Activated CD4-positive, alpha-beta T cell treated with anti-CD3 and anti-CD28 coated beads for 24 hours (primary cell): ENCODE measurements at places on chromosomes 5 and 9.

GRCh38 chr9:74458832-74459231, 38.3 kb upstream of the RORB start:
- no peak for DNase-seq

DNA sequence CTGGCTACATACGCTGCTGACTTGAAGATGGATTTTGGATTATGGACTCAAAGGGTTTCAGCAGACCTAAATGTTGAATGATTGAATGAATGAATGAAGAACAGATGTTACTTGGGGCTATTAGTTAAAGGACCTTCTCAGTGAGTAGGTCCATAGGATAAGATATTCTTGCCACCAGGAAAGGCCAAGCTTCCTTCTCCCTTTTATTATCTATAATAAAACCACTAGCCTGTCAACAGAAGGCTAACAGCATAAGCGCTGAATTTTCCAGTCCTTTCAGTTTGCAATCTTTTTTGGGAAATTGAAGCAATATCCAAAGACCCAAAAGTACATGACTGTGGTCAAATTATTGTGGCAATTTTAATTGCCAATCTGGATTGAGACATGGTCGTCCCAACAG, 113.3 kb downstream of the SV2C start:
- no peak for DNase-seq

DNA sequence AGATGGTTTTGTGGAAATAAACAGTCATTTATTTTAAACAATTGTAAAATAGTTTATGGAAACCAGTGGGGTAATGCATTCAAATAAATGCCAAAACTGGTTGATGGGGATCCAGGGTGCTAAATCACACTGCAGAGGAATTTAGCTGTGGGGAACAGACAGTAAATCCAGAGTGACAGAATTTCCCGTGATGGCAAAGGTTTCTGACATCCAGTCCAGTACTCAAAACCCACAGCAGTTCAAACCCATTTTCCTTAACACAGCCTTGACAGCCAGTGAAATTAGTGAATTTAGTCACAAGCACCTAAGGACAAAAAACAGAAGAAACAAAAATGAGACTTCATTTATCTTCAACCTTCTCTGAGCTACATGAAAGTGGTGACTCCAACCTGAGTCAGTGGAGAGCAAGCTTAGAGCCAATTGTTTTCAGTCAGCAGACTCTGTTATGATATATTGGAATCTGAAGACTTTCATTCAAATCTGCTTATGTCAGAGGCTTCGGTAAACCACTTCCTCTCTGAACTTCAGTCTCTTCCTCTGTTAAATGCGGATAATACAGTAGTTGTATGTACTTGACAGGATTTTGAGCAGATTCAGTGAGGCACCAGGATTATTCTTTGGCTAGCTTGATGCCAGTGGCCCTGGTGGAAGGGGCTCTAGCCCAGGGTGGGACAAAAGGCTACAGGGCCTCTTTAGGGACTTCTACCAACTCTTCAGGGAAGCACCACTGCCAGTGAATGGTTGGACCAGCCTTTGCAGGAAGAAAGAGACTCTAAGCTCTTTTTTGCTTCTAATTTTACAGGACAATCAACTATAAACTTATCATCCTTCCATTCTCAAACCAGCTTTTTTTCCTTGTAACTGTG, 185.3 kb downstream of the MAPKAP1 start:
- DNase-seq = no peak

DNA sequence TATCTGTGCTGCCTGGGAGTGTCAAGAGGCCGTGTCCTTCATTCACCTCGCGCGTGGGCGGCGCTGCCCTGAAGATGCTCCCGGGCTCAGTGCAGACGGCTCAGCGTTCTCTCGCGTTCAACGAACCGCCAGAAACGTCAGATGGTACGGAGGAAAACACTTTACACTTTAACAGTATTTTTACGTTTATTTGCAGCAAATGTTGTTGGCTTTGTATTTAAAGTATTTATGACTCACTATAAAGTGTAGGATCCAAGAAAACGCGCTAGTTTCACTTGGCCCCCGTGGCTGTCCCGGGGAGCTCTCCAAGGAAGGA, 544 bp upstream of the ERCC6L2 start:
- peak; percentile 35 for DNase-seq

DNA sequence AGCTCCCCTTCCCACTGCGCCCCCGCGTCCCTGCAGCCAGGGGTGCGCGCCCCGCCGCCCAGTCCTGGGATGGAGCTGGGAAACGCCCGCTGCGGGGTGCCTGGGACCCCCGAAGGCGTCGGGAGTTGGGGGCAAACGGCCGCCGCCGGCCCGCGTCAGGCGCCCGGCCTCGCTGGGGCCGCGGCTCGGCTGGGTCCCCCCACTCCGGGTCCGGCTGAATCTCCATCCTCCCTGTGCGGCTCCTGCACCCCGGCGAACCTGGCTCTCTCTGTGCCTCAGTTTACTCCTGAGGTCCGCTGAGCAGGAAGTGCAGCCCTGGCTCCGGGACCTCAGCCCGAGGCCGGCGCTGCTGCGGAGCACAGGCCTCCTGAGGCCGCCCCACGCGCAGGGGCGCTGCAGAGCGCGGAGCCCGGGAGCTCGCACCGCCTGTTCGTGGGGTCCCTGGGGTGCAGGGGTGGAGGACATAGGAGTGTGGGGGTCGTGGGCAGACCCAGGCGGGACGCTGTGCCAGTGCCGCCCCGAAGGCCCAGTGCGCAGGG, 13.9 kb upstream of the TMEM250 start:
- DNase-seq = no peak

- DNase-seq = no peak
Observed at GRCh38 chr5:141615991-141616720, 2.6 kb downstream of the DIAPH1 start.

DNA sequence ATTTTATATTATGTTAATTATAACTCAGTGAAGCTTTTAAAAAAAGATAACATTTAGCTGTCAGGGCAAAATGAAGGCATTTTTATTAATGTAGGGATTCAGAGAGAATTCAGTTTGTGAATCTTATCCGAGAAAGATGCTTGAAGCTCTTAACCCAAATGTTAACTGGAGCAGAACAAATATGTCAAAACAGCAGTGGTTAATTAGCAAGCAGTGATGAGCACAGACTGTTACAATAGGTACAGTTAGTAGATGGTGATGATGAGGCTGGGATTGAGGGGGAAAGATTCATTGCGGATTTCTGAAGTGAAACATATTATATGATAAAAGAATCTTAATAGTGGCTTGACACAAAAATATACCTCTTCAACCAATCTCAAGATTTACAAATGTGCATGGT, 356.7 kb downstream of the DIRAS2 start:
- DNase-seq = no peak

DNA sequence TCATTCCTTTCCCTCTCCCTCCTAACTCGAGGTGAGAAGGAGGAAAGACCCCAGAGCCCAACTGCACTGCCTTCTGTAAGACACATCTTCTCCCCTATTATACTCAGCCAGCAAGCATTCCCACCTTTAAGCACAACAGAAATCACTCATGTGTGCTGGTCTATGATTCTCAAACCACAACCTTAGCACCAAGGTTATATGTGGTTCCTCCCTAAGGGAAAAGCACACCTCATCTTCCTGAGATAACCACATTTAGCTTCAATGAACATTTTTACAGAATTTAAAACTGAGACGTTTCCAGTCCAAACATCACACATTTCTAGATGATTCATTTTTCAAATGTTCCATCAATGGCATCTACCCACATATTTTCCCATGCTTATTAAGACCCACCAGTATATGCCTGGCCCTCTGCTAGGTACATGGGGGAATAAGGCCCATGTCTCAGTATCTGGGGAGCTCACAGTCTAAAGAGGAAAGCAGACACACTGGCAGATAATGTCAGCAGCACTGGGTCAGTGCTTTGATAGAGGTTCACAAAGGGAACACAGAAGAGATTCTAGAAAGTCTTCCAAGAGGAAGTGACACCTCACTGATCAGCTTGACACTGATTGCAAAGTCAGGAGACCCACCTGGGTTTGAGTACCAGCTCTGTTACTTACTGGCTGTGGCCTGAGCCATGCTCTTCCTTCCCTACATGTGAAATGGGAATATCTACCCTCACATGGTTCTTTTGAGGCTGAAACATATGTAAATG, 245.4 kb downstream of the DENND1A start:
- no peak for DNase-seq

DNA sequence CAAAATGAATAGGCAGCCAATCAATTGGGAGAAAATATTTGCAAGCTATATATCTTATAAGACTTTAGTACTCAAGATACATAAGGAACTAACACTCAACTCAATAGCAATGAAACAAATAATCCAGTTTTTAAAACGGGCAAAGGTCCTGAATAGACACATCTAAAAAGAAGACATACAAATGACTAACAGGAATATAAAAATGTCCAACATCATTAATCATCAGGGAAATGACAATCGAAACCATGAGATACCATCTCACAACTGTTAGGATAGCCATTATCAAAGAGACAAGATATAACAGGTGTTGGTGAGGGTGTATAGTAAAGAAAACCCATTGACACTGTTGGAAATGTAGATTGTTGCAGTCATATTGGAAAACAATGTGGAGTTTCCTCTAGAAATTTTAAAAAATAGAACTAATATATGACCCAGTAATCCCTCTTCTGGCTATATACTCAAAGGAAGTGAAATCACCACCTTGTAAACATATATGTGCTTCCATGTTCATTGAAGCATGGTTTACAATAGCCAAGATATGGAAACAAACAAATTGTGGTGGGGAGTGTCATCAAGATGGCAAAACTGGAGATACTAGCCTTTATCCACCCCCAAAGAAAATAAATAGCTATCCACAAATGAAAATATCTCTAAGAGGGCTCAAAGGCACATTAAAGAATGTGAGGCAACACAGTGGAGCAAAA, 13.9 kb upstream of the BTNL3 start:
- DNase-seq = no peak

DNA sequence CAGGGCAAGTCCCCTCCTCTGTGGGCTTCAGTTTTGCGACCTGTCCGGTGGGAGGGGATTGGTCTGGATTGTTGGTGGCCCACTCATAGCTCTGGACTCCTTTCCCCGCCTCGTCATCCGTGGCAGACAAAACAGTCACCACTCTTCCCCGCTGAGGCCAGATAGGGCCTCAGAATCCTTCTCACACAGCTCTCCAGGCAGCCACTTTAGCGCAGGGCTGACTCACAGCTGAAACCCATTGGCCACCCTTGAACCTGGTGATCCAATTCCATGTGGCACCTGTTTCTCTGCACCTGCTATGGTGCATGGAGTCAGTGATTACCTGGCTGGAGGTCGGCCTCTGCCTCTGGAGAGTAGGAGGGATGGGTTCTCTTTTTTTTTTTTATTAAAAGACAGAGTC, 15.8 kb upstream of the CACFD1 start:
- DNase-seq = no peak

DNA sequence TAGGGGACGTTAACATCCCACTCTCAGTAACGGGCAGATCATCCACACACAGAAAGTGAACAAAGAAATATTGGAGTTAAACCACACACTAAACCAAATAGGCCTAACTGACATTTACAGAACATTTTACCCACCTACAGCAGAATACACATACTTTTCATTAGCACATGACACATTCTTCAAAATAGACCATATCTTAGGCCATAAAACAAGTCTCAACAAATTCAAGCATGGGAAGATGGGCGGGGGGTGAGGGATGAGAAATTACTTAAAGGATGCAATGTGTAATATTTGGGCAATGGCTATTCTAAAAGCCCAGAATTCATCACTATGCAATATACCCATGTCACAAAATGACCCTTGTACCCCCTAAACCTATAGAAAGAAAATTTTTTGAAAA, 226.2 kb downstream of the ATPSCKMT start:
- no peak for DNase-seq

DNA sequence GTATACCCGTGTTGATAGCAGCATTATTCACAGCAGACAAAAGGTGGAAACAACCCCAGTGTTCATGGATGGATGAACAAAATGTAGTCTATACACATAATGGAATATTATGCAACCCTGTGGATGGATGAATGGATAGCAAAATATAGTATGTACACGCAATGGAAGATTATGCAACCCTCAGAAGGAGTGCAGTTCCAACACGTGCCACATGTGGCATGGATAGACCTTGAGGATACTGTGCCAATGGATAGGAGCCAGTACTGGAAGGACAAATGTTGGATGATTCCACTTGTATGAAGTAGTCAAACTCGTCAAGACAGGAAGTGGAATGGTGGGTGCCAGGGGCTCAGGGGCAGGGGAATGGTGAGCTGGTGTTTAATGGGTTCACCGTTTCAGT, 44.9 kb downstream of the PLEKHG4B start:
- no peak for DNase-seq
